Chondrocyte (in vitro differentiated cells): ENCODE measurements at places on chromosomes 7 and 10. TPM values are rescaled to one million over a fixed set of nuclear protein-coding genes. Genes with fewer than 3 reads are reported as not detected.

GRCh38 chr10:34599026-34599795 lies 215.9 kb downstream of the PARD3 start:
- peaks cover 18% of the 10 kb centered on the region for H3K4me1 ChIP-seq
- no peak for DNase-seq
- peak overlapping the region; percentile 44 for H3K4me3 ChIP-seq
- H3K27ac ChIP-seq, result peak overlapping the region; percentile 42

DNA sequence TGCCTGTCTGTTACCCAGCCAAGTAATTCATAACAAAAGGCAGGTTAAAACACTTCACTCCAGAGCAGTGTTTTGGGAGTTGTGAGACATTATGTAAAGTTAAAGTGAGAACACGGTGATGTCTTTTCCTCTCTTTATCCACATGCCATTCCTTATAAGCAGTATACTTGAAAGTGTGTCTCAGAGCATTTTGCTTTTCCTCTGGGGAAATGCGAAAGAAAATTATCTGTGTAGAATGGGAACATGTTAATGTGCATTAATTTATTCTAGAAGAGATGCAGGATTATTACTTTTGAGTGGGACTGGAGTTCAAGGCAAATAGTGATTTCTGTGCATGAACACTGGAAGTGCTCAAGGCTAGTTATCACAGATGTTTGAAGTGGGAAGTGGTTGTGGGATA lies 170.4 kb downstream of the PLXDC2 start:
- peak overlapping the region; percentile 25 for H3K27ac ChIP-seq
- H3K27me3 ChIP-seq, result no peaks in the 10 kb centered on the region
- H3K4me1 ChIP-seq, result peaks cover 16% of the 10 kb centered on the region
- no peaks in the 10 kb centered on the region for H3K36me3 ChIP-seq
- H3K4me3 ChIP-seq, result no peak overlapping the region
- no peak for DNase-seq

- H3K27me3 ChIP-seq, result no peaks in the 10 kb centered on the region
- peak overlapping the region; percentile 98 for H3K27ac ChIP-seq
- peaks cover 80% of the 10 kb centered on the region for H3K4me1 ChIP-seq
- peak overlapping the region; percentile 75 for H3K4me3 ChIP-seq
- peaks cover 7% of the 10 kb centered on the region for H3K36me3 ChIP-seq
Measured at GRCh38 chr10:4241724-4242345, 456.8 kb upstream of the KLF6 start.

DNA sequence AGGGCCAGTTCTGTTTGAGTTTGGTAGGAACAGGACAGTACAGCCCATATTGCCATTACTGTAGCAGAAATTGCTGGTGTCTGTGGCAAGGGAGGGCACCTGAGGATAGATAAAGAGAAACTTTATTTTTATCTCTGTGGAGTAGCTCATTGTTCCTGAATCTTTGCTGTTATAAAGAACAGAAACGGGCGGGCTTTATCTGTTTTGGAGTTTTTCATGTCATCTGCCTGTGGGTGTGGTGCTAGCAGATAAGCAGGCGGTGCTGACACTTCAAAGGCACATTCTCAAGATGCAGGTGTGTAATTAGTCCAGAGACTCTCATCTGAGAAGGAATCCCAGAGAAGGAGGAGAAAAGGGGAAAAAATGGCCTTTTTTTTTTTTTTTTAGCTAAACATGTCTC lies 11.5 kb downstream of the ZNF273 start:
- no peak overlapping the region for H3K4me3 ChIP-seq
- no peak overlapping the region for H3K27ac ChIP-seq
- H3K36me3 ChIP-seq, result peaks cover 6% of the 10 kb centered on the region
- no peaks in the 10 kb centered on the region for H3K27me3 ChIP-seq
- no peaks in the 10 kb centered on the region for H3K4me1 ChIP-seq

DNA sequence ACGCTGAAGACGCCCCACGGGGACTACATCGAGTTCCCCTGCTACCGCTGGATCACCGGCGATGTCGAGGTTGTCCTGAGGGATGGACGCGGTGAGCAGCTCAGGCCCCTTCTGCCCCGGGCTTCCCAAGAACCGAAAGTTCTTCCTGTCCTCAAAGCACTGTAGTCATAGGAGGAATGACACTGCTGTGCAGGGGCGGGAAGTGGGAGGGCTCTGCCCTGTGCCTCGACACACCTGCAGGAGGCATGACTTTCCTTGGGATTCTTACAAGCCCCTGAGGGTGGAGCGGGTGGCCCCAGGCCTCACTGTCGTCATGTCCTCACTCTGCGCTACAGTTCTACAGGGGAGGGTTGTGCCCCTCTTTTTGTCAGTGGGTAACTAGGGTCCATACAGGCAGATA lies 8.6 kb downstream of the ALOX5 start:
- H3K4me1 ChIP-seq, result no peaks in the 10 kb centered on the region
- no peak overlapping the region for H3K4me3 ChIP-seq
- no peak overlapping the region for H3K27ac ChIP-seq
- DNase-seq, result peak; percentile 72
- H3K27me3 ChIP-seq, result peaks cover 8% of the 10 kb centered on the region

- no peak overlapping the region for H3K27ac ChIP-seq
- H3K4me1 ChIP-seq, result no peaks in the 10 kb centered on the region
- H3K27me3 ChIP-seq, result peaks cover 8% of the 10 kb centered on the region
- no peak overlapping the region for H3K4me3 ChIP-seq
- no peaks in the 10 kb centered on the region for H3K36me3 ChIP-seq
- no peak for DNase-seq
Measured at GRCh38 chr10:2688958-2689357, 378.4 kb upstream of the PFKP start.

DNA sequence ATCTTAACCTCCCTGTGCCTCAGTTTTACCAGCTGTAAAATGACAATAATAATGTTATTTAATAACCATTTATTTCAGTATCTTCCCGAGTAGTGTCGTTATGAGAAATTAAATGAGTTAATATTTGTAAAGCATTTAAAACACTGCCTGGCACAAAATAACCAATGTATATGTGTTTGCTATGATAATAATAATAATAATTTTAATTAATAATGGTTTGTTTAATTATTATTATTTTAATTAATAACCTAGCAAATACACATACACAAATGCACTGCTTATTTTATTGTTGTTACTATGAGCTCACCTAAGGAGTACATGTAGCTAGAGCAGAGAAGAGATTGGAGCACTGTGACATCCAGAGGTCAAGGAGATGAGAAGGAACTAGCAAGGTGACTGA lies 18.2 kb upstream of the GPNMB start:
- H3K4me1 ChIP-seq, result no peaks in the 10 kb centered on the region
- H3K27ac ChIP-seq, result no peak overlapping the region
- no peaks in the 10 kb centered on the region for H3K27me3 ChIP-seq
- peaks cover 3% of the 10 kb centered on the region for H3K36me3 ChIP-seq
- DNase-seq, result no peak
- no peak overlapping the region for H3K4me3 ChIP-seq

- no peaks in the 10 kb centered on the region for H3K27me3 ChIP-seq
- H3K36me3 ChIP-seq, result peaks cover 19% of the 10 kb centered on the region
- DNase-seq, result no peak
- no peak overlapping the region for H3K4me3 ChIP-seq
- no peak overlapping the region for H3K27ac ChIP-seq
- H3K4me1 ChIP-seq, result no peaks in the 10 kb centered on the region
Measured at GRCh38 chr7:101556453-101556968, 72.6 kb downstream of the MYL10 start.

DNA sequence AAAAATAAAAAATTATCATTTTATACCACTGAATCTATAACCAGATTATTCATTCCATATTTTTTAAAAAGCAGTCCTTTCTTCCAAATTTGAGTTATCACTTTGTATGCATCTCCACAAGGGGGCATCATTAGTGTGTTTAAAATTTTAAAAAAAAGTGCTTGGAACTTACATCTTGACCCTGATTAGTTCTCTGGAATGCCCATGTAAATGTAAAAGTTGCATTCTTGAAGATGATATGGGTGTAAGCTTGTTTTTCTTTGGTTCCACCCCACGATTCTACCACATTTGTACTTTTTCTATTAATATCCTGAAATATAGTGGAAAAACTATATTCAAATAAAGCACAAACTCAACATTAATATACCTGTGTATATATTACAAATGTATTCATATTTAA lies 144.9 kb downstream of the ELAPOR2 start:
- H3K36me3 ChIP-seq, result peaks cover 10% of the 10 kb centered on the region
- no peak overlapping the region for H3K27ac ChIP-seq
- no peak overlapping the region for H3K4me3 ChIP-seq
- DNase-seq, result no peak

The GNAT3 gene
- not detected in 3 replicates for total RNA-seq

GRCh38 chr10:50387732-50388073 lies 136.4 kb upstream of the ASAH2 start:
- H3K4me1 ChIP-seq, result peaks cover 8% of the 10 kb centered on the region
- no peaks in the 10 kb centered on the region for H3K27me3 ChIP-seq
- H3K36me3 ChIP-seq, result no peaks in the 10 kb centered on the region
- H3K4me3 ChIP-seq, result no peak overlapping the region
- no peak for DNase-seq
